ENCODE measurements at places on chromosomes 7 and 10. TPM values are rescaled to one million over a fixed set of nuclear protein-coding genes. Genes with fewer than 3 reads are reported as not detected.

- DNase-seq = no peak
Observed at GRCh38 chr10:12179606-12180170, 16.0 kb downstream of the NUDT5 start.

DNA sequence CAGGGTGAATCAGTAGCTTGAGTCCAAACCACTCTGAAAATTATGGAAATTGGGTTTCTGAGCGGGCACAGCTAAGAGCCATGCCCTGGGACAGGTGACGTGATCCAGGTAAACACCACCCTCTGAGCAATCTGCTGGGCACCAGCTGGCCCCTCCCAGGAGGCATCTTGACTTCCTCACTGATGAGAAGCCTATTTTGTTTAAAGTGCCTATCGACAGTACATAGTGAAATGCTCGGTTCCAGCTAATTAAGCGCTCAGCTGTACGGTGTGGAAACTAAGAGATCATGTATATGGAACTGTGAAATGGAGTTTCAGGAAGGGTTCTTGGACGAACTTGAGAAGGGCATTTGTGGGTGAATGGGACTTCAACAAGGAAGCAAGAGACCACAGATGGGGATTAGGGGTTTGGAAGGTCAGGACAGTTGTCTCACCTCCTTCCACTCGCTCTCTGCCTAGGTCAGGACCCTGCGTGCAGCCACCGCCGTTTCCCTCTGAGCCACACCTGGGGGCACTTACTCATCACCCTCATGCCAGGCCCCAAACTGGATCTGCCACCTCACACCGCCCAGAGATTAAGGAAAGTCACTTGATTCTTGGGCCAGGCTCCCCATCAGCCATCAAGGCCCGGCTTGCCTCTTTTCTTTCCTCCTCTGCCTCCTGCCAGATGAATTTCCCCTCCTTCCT, 3.2 kb downstream of the ITPRIP start:
- DNase-seq = no peak

DNA sequence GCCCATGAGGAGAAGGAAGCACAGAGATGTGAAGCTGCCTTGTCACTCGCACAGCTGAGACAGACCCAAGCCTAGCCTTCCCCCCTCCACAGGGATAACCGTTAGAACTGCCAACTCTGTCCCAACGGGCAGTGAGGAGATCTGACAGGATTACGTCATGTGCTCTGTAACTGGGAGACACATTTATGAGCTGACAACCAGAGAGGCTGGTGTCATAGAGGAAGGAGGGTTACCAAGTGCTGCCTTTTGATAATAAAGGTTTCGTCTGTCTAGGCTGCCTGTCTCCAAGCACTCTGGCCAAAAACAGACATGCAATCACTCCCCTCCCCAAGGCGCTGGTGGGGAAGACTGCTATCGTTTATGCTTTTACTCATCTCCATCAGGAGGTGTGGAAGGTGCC, 165.9 kb downstream of the PLXNA4 start:
- peak; percentile 72 for DNase-seq

GRCh38 chr7:155362380-155363145, 64.9 kb downstream of the INSIG1 start:
- DNase-seq = peak; percentile 46

DNA sequence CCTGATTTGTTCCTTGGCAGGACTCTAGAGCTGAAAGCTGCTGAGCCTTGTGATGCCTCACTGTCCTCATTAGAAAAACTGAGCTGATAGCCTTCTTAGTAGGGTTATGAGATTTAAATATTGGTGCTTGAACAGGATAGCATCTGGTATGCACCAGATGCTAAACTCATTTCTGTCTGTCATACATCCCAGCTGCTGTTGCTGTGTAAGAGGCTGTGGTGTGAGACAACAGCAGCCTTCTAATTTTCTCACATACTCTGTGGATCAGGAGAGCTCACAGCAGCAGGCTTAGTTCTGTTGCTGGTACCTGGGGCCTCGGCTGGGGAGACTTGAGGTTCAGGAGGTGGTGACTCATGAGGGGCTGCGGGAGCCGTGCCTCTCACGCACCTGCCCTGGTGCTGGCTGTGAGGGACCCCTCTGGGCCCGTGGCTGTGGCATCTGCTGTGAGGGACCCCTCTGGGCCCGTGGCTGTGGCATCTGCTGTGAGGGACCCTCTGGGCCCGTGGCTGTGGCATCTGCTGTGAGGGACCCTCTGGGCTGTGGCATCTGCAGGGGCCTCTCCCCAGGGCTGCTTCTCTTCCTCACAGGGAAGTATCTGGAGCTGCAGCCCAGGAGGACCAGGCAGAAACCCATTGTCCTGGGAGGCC, 12.5 kb downstream of the DYNC2I1 start:
- no peak for DNase-seq

GRCh38 chr7:104971290-104972071, 42.5 kb upstream of the KMT2E start:
- DNase-seq = no peak

The TCAF2 gene
- 1.7 TPM for total RNA-seq

DNA sequence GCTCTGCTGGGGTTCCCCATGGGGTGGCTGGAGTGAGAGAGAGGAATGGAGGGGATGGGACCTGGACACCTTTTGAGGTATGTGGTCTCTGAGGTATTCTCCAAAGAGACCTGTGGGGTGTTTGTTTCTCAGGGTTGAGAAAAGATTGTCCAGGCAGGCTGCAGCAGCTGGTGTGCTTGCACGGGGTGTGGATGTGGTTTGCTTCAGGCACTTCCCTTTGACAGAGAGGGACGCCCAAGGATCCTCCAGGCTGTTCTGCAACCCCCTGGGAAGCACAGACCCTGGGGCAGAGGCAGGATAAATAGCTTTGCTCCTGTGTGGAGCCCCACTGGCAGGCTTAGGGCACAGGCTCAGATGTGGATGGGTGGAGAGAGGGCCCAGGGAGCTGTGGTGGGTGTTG, 115.1 kb upstream of the AGK start:
- no peak for DNase-seq

The GIMAP5 gene
- total RNA-seq = 17.4 TPM

GRCh38 chr10:102452672-102453340, 1.5 kb upstream of the C10orf95 start:
- DNase-seq = no peak

DNA sequence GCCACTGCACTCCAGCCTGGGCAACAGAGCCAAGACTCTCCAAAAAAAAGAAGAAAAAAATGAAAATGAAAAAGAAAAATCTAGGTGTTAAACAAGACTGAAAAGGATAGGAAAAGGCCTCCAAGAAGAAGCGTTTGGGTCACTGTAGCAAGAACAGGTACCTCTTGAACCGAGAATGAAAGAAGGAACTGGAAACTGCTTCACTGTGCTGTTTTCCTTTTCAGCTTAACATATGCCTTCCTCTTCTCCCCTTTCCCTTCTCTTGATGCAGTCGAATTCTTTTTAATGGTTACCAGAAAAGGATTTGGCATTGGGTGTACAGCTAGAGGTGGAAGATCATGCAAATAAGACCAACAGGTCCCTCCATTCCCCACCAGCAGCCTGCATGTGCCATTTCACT, 28.1 kb downstream of the LRRC4 start:
- no peak for DNase-seq

- no peak for DNase-seq
Observed at GRCh38 chr7:36367561-36368077, 22.0 kb upstream of the ANLN start.

GRCh38 chr7:92665926-92666325, 75.7 kb upstream of the FAM133B start:
- DNase-seq = no peak

GRCh38 chr7:149005427-149006344, 22.6 kb downstream of the PDIA4 start:
- peak; percentile 94 for DNase-seq

- DNase-seq = peak; percentile 87
Observed at GRCh38 chr10:109883859-109884771, 39.2 kb downstream of the XPNPEP1 start.

DNA sequence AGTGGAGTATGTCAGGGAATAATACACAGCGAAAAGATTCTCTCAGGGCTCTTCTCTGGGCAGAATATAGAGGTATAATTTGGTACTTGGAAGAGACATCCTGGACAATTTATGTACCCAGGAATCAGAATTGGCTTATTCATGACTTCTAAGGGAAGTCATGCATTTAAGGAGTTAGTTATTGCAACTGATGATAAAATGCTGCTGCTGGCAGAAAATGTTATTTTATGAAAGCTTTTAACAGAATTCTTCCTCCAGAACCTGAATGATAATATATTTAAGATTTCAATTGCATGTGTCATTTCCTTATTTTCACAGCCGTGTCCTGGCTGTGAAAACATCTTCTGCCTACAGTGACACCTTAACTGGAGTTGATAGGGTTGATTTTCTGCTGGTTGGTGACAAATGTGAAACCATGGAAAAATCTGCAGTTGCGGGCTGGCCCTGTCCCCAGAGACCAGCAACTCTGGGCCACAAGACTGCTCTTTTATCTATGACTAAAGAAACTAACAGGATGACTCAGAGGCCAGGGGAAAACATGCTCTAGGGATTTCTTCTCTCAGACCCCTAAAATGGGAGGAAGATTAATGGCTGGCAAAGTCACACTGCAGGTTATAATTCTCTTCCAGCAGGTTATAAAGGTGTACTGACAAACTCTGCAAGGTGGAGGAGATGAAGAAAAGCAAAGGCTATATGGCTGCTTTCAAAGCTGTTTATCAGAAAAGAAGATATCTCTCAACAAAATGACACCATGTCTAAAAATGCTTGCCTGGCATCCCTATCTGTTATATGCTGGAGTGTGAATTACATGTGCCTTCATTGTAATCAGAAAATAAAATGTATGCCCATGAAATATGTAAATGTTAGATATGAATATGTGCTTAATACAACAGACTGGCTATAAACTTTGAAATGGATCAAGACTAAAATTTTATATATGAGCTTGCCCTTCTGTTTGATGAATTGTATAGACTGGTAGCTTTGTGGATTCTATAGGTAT, 12.1 kb upstream of the TRUB1 start:
- no peak for DNase-seq
